ENCODE measurements at places on chromosomes 7 and 10.

- DNase-seq, result no peak
Measured at GRCh38 chr10:102814873-102815661, 22.1 kb downstream of the CYP17A1 start.

DNA sequence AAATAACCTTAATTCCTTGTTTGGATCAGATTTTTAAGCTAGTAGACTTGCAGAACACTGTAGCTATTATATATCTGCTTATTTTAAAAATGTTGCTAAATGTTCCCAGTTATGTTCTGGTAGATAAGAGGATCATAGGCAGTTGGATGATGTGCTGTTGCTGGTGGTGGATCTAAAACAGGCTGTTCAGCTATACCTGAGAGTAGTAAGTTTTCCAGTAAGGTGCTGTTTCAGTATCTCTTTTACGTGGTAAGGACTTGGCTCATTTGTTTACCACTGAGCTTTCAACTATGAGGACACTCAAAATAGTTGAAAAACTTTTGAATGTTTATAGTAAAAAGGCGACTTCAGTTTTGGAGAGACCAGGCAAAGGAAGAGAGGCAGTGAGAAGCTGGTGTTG lies 180.9 kb downstream of the CDK14 start:
- no peak for DNase-seq

DNA sequence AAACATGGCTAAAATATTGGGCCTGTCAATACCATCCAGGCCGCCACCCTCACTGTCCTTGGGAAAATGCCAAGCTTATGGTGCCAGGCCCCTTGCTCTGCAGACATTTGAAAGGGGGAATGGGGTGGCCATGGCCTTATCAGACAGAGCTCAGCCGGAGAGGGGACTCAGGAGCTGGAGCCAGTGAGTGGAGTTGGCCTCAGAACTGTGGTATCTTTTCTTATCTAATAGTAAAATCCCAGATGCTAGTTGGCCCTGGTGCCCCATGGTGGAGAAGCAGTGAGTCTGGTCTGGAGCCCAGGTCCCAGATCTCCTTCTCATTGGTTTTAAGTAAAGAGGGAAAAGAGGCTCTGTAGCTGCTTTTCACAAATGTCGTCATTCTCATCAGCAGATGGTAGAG lies 49.6 kb upstream of the SORCS3 start:
- no peak for DNase-seq

DNA sequence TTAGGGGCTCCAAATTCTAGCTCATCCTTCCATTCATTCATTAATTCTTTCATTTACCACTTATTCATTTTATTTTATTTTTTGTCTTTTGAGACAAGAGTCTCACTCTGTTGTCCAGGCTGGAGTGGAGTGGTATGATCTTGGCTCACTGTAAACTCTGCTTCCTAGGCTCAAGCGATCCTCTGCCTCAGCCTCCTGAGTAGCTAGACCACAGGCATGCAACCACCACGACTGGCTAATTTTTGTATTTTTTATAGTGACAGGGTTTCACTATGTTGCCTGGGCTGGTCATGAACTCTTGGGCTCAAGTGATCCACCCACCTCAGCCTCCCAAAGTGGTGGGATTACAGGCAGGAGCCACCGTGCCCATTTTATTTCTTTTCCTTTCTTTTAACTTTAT lies 31.6 kb downstream of the FGF8 start:
- DNase-seq, result no peak

- no peak for DNase-seq
Measured at GRCh38 chr7:157964016-157964415, 623.6 kb downstream of the PTPRN2 start.

- no peak for DNase-seq
Measured at GRCh38 chr10:7826971-7827370, 8.7 kb downstream of the TAF3 start.

DNA sequence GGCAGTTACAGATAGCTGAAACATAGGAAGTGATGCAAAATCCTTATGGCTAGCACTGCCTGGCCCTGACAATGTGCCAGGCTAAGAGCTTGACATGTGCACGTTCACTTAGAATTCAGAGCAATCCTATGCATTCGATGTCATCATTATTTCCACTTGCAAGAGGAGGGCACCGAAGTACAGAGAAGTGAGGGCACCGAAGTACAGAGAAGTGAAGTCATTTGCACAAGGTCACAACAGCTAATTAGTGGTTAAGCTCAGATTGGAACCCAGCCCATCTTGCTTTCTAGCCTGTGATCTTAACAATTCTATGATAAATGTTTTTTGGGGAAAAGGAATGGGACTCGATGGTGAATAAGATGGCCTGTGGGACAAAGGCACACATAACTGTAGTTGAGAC lies 73.4 kb downstream of the ARHGAP22 start:
- DNase-seq, result no peak

DNA sequence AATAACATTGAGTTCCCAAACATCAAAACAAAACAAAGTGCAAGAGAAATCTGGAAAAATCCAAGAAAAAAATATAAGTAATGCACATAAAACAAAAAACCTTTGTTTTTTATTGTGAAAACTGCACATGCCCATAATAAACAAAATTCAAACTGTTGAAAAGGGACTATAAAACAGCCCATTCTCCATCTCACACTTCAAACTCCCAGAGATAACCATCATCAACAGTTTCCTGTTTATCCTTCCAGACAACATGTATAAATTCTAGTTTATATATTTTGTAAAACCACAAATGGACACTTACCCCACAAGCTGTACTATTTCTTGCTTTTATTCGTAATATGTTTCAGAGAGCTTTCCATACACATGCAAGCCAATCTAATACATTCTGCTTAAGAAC lies 79.3 kb downstream of the DPY19L1 start:
- no peak for DNase-seq

GRCh38 chr7:151903249-151904032 lies 26.5 kb upstream of the PRKAG2 start:
- DNase-seq, result no peak

DNA sequence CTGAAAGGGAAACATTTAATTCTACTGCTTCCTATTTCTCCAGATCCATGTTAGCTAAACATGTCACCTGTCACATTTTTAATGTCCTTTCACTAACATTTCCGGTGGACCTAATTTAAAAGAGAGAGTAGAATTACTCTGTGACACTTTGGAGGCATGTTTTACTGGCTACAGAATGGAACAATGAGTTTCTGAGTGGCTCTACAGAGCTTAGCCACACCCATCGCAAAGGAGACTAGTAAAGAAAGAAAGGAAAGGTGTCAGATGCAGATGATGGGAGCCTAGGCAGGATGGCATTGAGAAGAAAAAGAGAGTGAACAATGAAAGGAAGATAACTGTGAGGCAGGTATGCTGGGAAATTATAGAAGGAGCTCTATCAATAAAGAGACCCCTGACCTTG lies 35.9 kb downstream of the NDUFB2 start:
- no peak for DNase-seq

All from NT2/D1 (cell line).